ENCODE measurements at places on chromosomes 16 and 17.

DNA sequence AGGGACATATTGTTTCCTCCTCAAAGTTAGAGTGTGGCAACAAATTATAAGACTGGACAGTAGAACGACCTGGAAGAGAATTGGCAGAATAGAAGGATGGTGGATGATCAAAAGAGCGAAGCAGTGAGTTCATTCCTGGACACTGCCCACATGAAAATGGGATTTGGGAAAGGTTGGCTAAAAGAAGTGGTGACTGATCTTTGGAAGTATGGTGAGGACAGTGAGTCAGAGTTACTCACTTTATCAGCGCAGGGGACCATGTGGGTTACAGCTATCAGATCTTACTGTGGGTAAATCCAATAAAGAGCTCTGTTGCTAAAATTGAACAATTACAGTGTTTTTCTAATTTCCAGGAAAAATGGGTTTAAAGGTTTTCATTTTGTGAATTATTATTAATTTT is 2.7 kb upstream of the TANC2 start:
- DNase-seq = no peak

DNA sequence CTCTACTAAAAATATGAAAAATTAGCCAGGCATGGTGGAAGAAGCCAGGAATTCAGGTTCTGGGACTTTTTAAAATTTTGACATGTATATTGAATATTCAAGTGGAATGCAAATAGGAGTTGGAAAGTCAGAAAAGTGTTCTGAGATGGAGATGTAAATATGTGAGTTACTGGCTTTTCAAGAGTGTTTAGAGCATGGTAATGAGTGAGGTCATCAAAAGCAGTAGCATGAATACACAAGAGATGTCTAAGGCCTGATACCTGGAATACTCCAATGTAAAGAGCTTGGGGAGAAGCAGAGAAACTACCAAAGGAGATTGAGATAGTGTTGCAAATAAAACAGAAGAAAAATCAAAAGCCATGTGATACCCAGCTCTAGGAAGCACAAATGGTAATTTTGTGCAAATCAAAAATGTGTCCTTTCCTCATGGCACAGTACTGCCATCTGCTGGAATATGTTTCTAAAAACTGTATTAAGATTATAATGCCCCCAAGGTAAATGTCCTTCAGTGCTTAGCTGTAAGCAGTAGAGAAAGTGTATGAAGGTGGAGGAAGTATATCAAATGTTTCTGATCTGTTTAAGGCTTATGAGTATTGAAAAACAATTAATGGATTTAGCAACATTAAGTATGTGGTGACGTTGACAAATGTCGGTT is 908.4 kb downstream of the KCNJ18 start:
- DNase-seq = no peak

DNA sequence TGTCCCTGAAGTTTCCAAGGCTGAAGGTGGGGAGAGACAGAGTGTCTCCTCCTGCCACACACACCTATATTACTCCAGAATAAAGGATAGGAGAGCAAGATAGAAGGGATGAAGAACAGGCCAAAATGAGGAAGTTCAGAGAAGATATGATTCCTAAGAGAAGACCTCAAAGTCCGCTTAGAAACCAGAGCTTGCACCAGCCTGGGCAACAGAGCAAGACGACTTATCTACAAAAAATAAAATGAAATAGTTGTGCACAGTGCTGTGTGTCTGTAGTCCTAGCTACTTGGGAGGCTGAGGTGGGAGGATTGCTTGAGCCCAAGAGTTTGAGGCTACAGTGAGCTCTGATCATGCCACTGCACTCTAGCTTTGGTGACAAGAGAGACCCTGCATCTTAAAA is 128.2 kb downstream of the HS3ST3B1 start:
- DNase-seq = no peak

GRCh38 chr16:8108991-8109509 is 481.3 kb downstream of the TMEM114 start:
- no peak for DNase-seq

GRCh38 chr16:57513371-57514102 is 22.8 kb downstream of the CCDC102A start:
- DNase-seq = peak; percentile 46

DNA sequence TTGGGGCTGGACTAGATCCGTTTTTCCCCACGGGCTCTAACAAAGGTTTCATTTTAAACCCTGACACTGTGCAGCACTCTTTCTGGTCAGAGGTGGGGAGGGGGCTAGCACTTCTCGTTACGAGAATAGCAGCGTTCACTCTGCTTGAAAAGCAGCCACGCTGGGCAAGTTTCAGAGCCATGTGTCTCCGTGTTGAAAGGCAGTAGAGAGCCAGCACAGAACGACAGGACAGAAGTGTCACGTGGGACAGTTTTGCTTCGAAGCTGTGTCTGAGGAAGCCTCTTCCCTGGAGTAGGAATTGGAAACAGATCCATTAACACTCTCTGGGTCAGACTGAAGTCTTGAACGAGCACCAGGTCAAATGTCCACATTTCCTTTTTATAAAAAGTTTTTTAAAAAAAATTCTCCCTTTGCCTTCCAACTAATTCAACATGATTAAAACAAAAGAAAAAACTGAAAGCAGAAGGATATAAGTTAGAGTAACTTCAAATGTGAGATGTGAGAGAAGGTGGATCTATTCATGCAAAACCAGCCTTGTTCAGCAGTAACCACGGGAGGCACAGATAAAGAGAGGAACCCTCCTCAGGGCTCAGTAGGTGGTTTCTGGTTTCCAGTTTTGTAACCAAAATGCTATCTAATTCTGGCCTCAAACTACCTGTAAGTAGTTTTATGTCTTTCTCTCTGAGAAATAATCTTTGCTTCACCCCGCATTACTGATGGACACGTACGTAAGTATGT is 65.0 kb downstream of the SMG6 start:
- DNase-seq = no peak

DNA sequence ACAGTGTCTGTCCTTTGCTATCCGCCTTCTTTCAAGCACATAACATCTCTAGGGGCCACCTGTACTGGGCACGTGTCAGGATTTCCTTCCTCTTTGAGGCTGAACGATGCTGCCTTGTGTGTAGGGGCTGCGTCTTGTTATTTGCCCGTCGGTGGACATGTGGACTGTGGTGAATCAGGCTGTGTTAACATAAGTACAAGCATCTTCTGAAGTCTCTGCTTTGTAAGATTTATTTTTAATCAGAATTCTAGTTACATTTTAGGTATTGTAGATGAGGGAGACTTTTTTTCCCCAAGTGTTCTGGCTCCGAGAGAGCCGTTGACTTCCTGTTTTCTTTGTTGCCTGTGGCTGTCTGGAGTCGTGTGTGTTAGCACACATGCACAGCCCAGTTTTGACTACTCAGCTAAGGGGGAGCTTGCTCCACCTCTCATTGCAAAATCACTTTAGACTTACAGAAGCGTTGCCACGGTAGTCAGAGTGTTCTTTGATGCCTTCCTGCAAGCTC is 26.1 kb downstream of the SPG7 start:
- DNase-seq = no peak
